GM12891 (cell line): ENCODE measurements at places on chromosomes 6 and 20.
A peak's percentile ranks its signal among the peaks of the same experiment; 100 is the strongest.

DNA sequence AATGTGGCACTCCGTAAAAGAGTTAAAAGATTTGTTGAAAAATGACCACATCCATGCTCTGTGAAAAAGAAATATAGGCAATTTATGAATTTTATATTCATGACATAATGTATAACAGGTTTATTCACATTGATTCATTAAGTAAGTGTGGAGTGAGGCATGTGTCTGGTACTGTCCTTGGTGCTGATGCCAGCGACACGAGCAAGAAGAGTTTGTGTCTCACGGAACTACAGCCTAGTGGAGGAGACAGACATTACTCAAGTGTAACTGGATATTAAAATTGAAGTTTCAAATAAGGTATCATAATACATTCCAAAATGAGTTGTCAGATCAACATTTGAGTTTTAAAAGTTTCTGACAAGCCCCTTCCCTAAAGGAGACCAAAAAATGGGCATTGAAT lies 158.2 kb upstream of the PRND start:
- no peak for DNase-seq

- no peak for DNase-seq
These were observed 12.6 kb upstream of the PIGU start for GRCh38 chr20:34689486-34689885.

DNA sequence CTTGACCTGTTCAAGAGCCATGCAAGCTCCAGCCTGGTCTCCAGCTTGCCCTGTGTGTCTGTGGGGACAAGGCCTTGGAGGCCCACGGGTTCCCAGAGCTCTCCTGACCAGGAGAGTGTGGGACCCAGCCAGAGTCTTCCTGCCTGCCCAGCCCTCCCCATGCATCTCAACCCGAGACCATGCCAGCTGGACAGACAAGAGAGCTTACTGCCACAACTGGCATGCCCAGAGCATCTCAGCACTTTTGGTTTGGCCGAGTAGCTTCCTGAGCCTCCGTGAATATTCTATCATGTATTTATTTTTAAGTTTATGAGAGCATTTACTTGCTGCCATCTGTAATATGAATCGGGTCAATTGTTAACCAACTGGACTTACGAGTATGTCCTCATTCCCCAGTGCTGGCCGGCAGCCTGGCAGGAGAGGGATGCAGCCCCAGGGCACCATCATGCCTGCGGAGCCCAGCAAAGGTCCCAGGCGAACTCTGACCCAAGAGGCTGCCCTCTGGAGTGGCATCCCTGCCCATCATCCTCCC lies 14.9 kb downstream of the IP6K3 start:
- DNase-seq, result no peak

DNA sequence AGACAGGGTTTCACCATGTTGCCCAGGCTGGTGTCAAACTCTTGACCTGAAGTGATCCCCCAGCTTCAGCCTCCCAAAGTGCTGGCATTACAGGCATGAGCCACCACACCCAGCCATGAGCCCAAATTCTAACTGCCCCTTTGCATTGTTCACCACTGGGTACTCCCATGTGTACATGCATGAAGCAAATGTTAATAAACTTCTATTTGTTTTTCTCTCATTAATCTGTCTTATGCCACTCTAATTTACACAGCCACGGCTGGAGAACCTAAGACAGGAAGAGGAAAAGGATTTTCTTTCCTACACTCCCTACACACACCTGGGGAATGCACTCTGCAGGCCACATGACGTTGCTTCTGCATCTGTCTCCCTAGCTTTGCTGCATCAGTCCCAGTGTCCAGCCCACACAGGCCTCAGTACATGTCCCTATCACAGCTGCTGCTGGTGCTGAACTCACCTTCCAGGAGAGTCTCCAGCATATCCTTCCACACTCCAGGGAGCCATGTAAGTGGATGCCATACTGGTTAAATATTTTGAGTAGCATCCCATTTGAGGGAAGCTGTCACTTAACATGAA lies 13.3 kb downstream of the OR2H2 start:
- no peak for DNase-seq

GRCh38 chr6:113011389-113011788 lies 664.3 kb downstream of the RFPL4B start:
- DNase-seq, result no peak

- DNase-seq, result no peak
These were observed 72.0 kb downstream of the DST start for GRCh38 chr6:56570413-56571359.

DNA sequence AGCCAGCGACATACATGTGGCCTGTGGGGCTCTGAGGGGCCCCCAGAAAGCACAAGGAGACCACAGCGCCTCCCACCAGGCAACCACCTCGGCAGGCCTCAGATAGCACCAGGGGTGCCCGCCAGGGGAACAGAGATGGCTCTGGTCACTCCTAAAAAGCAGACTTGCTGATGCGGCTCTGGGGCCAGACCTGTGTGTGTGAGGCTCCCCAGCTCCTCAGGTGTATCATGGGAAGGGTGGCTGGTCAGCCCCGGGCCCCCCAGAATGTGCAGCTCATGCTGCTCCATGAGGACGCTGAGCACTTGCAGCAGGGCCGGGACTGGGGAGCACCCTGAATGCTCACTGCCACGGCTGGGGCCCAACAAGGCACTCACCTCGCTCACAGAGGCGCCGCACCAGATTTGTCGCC lies 60.2 kb downstream of the PYGB start:
- DNase-seq, result no peak

- no peak for DNase-seq
These were observed 41.6 kb downstream of the PRND start for GRCh38 chr20:4763261-4763660.

DNA sequence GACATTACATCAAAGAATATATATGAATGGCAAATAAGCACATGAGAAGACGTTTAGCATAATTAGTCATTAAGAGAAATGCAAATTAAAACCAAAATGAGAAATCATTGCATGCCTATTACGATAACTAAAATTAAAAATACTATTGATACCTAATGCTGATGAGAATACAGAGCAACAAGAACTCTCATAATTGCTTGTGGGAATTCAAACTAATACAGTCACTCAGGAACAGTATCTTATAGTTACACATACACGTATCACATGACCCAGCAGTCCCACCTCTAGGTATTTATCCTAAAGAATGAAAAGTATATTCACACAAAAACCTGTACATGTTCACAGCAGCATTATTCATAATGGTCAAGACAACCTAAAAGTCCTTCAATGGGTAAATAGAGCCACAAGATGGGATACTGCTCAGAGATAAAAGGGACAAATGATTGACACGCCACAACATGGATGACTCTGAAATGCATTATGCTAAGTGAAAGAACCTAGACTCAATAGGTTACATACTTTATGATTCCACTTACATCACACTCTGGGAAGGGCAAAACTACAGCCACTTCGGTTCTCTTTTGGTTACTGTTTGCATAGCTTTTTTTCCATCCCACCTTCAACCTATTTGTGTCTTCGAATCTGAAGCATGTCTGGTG lies 16.4 kb downstream of the CPXM1 start:
- DNase-seq, result no peak

GRCh38 chr6:108592371-108593337 lies 31.9 kb downstream of the FOXO3 start:
- DNase-seq, result no peak

DNA sequence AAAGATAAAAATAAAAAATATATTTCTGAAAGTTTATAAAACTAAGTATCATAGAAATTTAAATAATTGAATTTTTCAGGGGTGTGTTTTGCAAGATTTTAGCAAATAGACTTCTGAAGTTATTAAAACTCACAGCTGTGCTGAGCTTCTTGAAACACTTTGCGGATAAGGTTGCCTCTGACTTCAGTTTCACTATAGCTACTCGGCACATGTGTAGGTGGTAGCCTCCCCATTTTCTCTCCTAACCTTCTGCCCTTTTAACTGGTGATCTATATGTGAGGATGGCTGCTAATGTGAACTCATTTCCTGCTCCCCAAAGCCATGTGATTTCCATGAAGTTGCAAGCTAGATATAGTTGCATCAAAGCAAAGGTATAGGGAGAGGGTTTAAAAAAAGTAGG lies 129.3 kb upstream of the STMND1 start:
- no peak for DNase-seq

GRCh38 chr6:80250391-80250997 lies 144.0 kb downstream of the BCKDHB start:
- no peak for DNase-seq

GRCh38 chr6:111411046-111411445 lies 72.0 kb downstream of the REV3L start:
- no peak for DNase-seq

DNA sequence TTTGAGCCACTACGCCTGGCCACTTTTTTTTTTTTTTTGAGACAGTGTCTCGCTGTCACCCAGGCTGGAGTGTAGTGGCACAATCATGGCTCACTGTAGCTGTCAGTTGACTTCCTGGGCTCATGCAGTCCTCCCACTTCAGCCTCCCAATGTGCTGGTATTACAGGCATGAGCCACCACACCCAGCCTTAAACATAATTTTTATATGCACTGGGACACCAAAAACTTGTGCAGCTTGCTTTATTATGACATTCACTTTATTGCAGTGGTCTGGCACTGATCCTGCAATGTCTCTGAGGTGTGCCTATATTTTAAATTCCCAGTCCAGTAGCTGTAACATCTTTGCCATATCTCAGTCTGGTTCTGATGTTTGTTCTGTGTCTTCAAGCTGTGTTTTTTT lies 34.7 kb downstream of the KAT14 start:
- no peak for DNase-seq

GRCh38 chr6:134267917-134268361 lies 50.0 kb downstream of the SGK1 start:
- DNase-seq, result no peak

DNA sequence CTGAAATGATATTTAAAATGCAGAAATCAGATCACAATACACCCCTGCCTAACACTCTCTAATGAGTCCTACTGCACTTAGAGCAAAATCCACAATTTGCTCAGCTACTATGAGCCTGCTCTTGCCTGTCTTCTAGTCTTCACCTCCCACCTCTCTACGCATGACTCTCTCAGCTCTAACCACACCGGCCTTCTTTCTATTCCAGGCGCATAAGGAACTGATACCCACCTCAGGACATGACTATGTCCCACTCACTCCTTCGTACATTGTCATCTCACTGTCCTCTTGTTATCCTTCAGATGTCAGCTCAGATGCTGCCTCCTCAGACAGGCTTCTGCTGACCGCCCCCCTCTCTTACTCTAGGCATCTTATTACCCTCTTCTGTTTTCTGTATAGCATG lies 201.0 kb upstream of the FLRT3 start:
- DNase-seq, result peak; percentile 5

- DNase-seq, result no peak
These were observed 129.1 kb downstream of the IMPG1 start for GRCh38 chr6:75943381-75943780.

- no peak for DNase-seq
These were observed 34.0 kb downstream of the ELOVL4 start for GRCh38 chr6:79913369-79913768.

DNA sequence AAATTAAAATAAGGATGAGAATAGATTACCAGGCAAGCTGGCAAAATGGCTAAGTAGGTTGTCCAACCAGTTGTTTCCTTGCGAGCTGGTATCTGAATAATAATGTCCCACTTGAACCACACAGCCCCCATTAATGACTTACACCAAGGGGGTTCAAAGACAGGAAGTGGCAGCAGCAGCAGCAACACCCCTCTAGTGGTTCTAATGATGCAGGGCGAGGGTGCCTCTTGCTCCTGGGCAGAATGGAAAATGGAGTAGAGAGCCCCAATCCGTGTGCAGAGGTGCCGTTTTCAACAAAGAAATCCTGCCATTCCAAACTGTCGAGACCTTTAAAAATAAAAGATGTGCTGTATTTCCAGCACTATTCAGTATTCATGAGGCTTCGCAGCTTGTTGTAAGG lies 218.1 kb downstream of the TSHZ2 start:
- DNase-seq, result no peak

DNA sequence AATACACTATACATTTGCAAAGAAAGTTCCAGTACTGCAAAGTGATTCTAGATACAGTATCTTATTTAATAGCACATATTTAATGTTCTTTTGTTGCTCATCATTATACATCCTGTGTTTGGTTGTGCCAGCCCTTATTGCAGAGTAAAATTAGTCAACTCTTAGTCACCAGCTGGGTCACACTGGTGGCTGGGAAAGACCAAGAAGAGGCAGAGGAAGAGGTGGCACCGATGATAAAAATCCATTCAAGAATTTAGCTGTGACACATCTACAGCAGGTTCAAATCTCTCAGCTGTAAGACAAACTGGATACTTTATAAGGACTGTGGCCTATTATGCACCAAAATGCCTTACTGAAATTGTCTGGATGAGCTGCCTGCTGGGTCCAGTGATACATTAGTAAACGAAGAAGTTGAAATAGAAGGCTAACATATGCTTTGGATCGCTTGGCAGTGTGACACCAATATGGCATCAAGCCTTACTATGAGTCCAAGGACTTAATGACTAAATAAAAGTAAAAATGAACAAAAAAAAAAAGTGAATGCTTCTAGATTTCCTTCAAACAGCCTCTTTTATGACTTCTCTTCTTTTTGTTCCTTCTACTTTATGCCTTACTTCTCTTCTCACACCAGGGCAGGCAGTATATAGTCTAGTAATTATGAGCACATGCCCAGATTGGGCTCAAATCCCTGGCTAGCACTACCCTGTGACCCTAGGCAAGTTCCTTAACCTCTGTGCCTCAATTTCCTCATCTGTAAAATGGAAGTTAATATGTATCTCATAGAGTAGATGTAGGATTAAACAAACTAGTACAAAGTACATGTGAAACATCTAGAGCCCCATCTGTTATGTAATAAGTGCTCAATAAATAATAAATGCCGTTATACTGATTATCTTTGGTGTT lies 29.4 kb upstream of the RNF8 start:
- no peak for DNase-seq

DNA sequence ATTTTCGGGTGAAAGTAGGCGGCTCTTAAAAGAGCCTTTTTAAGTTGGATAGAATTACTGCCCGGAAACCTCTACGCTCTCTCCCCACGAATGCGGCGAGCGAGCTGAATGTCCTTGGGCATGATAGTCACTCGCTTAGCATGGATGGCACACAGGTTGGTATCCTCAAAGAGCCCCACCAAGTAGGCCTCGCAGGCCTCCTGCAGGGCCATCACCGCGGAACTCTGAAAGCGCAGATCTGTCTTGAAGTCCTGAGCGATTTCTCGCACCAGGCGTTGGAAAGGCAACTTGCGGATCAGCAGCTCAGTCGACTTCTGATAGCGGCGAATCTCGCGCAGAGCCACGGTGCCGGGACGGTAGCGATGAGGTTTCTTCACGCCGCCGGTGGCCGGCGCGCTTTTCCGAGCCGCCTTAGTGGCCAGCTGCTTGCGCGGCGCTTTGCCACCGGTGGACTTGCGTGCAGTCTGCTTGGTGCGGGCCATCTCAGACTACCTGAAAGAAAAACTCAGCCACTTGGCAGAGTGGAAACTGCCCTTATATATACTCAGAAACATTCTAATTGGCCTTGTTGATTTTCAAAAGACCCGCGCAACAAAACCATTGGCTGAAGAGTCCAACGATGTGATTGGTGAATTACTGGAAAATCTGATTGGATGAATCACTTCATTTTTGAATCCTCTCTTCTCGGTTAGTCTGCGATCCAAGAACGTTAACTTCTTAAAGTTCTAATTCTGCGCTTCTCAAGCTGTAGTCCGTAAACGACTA lies 93.9 kb upstream of the BTN3A2 start:
- peak; percentile 58 for DNase-seq
